Keratinocyte (primary cell): ENCODE measurements at places on chromosomes 7 and 10.
A peak's percentile ranks its signal among the peaks of the same experiment; 100 is the strongest.

DNA sequence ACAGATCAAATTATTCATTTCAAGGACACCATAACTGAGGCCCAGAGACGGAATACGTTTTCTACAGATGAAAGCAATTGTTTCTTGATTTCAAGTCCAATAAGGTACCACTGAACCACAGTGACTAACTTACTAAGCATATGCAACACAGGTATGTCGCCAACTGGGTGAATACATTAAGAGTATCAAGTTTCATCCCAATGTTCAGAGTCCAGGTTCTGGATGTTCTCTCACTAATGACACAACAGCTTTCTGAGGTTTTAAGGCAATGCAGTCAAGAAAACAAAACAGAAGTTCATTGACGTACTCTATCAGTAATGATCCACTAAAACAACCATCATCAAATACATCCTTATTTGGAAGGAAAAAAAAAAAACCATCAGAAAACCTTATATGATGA lies 35.8 kb downstream of the NSUN6 start:
- no peak for DNase-seq

- DNase-seq = no peak
Observed at GRCh38 chr10:83538047-83538446, 601.3 kb upstream of the GHITM start.

DNA sequence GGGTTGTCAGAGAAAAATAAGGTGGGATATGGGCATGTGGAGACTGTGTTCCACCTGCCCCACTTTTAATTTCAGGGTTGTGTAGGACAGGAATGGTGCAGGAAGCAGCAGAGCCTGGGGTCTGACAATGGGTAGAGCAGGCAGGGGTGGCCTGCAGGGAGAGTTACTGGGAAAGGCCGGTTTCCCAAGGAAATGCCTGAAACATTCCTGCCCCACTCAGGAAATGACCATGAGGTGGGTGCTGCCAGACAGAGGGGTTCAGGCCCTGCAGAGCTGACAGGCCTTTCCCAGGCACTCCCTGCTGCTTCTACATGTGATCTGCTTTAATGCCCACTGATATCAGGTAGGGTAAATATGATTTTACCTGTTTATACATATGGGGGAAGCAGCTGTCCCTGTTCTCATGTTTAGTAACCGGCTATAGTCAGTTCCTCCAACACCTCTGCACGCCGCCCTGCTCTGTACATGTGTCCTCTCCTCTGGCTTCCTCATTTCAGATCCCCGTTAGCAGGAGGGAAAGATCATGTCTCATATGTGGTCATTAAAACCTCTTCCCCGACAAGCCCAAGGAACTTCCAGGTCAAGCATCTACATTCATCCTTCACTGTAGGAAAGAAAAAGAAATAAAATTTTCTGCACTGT lies 118.6 kb upstream of the PRSS58 start:
- DNase-seq = no peak

DNA sequence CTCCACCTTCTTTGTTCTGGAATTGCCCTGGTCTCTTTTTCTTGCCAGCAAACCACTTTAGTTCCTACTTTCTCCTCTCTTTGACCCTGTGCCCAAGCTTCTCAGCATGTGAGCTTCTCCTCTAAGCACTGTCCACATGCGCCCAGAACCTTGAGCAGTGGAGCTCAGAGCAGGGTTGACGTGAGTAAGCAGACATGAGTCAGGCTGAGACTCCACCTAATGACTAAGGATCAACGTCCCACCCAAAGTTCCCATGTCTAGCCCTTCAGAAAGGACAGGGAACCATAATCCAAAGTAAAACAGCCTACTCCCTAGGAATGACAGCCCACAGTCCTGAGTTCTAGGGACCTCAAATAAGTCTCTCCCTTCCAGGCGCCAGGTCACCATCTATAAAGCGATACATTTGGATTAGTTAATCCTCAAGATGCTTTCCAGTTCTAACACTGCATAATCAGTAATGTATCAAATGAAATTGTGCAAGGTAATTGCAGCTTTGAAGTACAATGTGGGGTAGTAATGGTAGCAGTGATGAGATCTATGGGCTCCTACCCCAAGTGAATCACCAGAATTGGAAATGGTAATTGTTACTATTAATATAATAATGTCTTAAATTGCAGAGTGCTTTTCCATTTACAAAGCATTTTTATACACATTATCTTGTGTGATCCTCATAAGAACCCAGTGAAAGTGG lies 44.5 kb downstream of the KCNMA1 start:
- DNase-seq = peak; percentile 71

DNA sequence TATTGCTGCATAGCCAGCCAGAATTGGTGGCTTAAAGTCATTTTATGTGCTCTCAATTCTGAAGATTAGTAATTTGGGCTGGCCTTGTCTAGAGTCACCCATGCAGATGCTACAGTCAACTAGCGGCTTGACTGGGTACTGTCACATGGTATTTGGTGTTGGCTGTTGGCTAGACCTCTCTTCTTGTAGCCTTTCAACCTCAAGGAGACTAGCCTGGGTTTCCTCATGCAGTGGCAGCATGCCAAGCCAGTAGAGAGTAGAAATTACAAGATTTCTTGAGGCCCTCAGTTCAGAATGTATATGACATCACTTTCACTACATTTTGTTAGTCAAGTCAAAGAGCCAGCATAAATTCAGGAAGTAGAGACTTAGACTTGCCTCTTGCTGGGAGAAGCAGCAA lies 3.7 kb upstream of the ZNF800 start:
- DNase-seq = no peak

GRCh38 chr10:48940958-48941357 lies 1.3 kb upstream of the LRRC18 start:
- no peak for DNase-seq

DNA sequence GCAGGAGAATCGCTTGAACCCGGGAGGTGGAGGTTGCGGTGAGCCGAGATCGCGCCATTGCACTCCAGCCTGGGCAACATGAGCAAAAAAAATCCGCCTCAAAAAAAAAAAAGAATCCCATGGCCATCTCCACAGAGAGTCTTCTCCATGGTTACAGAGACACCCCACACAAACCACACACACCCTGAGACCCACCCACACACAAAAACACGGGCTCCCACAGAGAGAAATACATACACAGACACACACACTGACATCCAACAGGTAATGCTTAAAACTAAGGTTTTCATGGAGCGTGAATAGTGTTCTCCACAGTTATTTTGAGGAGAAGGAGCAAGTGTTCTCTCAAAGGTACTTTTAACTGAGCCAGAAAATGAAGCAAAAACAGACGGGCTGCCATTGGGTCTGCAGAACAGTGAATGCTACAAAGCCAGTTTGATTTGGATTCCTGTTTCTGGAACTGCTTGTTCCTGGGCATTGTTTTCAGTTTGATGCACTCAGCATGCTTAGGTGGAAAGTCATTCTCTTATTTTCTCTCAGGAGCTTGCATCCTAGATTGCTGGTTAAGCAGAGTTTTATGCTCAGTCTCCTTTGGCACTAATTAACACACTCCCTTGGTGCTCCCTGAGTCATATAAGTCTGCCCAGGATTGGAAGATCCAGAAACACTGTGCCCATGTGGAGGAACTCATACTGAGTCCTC lies 15.4 kb downstream of the AHCYL2 start:
- no peak for DNase-seq

- no peak for DNase-seq
Observed at GRCh38 chr10:5047912-5048628, 44.4 kb upstream of the AKR1C2 start.

DNA sequence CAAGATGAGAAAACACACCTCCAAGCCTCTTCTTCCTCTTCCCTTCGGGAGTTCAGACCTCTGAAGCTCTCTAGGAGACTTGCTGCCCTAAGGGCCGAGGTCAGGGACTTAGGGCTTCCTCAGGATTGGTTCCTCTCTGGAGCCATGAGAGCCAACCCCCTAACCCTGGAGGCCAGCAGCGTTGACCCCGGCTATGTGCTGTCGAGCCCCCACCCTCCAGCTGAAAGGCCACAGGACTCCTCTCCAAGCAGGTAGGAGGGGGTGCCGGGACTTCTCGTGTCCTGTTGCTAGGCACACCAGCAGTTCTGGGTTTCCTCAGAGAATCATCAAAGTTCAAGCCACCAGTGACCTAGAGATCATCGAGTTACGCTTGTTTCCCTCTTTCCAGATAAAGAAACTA lies 87.4 kb downstream of the ARHGAP22 start:
- DNase-seq = no peak

- DNase-seq = no peak
Observed at GRCh38 chr10:123570051-123570897, 95.9 kb upstream of the GPR26 start.

DNA sequence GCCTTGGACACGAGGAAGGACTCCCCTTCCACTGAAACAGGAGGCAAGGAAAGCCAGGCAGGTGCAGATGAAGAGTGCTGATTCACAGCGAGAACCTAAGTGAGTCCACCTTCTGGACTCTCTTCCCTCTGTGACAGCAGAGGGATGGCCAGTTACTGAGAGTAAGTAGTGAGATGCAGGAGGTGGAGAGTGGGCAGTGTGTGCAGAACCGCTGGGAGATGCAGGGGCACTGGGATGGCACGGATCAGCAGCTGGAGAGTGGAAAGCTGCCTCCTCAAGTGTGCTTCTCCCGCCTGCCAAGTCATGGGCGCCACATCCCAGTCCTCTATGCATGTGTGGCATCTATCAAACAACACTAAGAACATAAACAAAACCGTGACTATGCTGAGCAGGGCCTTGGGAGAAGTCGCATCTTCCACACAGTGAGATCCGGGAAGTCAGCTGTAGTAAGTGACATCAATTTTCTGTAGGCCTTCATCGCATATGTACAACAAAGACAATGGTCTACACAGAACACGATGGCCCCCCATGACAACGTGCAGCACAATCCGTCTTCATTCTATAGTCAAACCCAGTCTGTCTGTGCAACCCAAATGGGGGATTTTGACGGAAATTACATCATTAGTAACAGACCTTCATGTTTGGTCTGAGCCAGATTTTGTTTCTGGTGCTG lies 217.4 kb upstream of the KLF14 start:
- DNase-seq = no peak

DNA sequence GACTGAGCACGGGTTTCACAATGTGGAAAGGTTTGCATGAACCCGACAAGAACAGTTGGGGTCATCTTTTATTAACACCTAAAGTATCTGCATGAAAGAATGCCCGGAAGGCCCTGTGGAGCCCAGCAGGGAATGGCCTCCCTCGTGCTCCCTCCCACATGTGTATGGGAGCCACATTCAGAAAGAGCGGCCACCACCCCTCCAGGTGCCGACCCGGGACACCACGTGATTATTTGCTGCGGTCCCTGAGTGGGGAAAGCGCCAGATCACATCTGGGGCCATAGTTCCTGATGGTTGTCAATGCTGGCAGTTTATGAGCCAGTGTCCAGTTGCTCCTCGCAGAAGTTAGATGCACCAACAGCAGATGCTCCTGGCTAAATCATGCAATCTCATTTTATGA lies 571.4 kb downstream of the TCERG1L start:
- DNase-seq = no peak

DNA sequence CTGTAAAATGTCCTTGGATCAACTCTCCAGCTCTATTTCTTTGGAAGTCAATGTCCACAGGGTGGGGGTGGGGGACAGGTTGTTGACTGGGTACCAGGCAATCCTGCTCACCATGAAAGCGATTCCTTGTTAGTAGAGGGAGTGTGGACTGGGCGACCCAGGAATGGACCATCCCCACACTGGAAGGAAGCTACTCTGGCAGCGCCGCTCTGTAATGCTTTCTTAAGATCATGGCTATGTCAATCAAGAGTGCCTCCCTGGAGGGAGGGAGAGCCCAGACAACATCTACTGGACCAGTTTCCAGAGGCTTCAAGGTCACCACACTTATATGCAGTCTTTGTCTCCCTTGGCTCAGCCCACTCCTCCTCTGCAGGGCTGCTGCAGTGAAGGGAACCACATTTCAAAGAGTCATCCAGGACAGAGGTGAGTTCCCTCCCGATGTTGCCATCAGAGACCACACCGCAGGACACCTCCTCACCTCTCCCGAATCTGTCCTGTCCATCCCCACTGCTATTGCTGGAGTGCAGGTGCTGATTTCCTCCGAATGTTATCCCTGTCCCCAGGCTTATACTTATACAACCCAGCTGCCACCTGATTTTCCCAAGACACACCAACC lies 6.9 kb downstream of the GIMAP5 start:
- no peak for DNase-seq

DNA sequence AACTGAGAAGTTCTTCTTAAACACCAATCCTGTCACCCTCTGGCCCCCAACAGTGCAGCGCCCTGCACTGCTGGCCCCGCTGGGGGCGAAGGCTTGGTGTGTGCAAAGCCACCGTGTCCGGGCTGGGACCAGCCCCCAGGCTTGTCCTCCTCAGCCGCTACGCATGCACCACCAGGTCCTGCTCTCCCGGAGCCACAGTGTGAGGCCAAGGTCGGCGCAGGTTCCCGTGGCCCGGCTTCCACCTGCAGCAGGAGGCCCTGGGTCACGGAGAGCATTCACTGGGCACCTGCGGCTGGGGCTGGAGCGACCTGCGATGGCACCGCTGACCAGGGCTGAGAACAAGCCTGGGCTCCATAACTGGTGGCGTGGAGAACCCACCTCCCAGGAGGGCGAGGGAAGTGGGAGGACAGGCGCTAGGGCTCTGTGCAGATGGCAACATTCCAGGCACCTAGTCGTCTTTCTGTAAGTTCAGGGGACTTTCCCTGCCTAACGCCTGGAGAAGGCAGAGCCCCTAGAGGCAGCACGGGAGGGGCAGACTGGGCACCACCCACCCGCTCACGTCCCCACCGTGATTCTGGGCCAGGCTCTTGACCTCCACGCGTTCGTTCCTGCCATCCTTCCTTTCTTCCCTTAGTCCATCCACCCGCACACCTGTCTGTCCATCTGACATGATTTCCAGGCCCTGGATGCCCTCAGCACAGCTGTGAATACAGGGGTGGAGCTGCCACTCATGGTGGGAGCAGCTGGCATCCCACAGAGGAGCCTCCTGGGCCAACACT lies 271.6 kb downstream of the ELFN1 start:
- DNase-seq = no peak

GRCh38 chr10:61732629-61733278 lies 70.0 kb downstream of the CABCOCO1 start:
- DNase-seq = no peak

- no peak for DNase-seq
Observed at GRCh38 chr10:126889421-126889820, 15.8 kb upstream of the DOCK1 start.

- DNase-seq = no peak
Observed at GRCh38 chr7:22351329-22351692, 5.6 kb downstream of the RAPGEF5 start.

- DNase-seq = no peak
Observed at GRCh38 chr10:80281292-80281691, 8.2 kb downstream of the MAT1A start.

GRCh38 chr10:79610601-79611191 lies at the start of gene SFTPA1:
TSS of gene SFTPA1 (plus strand) at chr10:79610939. CDS start at chr10:79611826, 887 bp downstream.
- no peak for DNase-seq

- no peak for DNase-seq
Observed at GRCh38 chr7:137753948-137754851, 92.6 kb downstream of the DGKI start.
